Activated T-helper 2 cell treated with anti-CD3 and anti-CD28 coated beads, Interferon-gamma antibody, Interleukin-2, Interleukin-4, amounts not matched to agents 10 μg/mL and 5 μg/mL and 100 μg/mL, durations not matched to agents 14 hours and 24 hours and 36 hours (primary cell): ENCODE measurements at places on chromosomes 2 and 18.

GRCh38 chr2:55229221-55229620, 2.9 kb downstream of the CLHC1 start:
- DNase-seq, result no peak

- no peak for DNase-seq
Measured at GRCh38 chr18:58887613-58887963, 22.9 kb downstream of the ZNF532 start.

DNA sequence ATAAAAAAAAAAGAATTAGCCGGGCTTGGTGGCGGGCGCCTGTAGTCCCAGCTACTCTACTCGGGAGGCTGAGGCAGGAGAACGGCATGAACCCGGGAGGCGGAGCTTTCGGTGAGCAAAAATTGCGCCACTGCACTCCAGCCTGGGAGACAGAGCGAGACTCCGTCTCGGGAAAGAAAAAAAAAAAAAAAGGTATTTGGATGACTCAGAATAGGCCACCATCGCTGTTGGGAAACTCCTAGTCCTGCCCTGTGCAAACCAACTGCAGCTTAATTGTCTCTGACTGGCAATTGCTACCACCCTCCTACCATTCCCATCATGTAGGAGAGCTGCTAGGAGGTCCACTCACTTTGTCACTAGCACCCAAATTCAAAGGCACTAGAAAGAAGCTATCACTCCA, 43.5 kb downstream of the ATP8B1 start:
- no peak for DNase-seq

DNA sequence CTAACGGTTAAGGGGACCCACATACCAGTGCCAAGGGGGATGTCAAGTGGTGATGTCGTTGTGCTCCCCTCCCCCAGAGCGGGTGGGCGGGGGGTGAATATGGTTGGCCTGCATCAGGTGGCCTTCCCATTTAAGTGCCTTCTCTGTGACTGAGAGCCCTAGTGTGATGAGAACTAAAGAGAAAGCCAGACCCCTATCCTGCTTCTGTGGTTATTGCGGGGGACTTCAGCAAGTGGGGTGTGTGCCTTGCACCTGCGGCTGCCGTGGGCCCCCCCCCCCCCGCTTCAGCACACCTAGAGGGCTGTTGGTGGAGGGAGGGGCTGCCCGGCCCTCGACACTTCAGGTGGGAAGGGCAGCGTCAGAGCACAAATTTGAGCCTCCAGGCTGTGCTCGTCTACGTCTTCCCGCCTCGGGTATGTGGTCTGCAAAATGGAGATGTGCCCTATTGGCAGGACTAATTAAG, 6.1 kb downstream of the CTDSP1 start:
- DNase-seq, result no peak

DNA sequence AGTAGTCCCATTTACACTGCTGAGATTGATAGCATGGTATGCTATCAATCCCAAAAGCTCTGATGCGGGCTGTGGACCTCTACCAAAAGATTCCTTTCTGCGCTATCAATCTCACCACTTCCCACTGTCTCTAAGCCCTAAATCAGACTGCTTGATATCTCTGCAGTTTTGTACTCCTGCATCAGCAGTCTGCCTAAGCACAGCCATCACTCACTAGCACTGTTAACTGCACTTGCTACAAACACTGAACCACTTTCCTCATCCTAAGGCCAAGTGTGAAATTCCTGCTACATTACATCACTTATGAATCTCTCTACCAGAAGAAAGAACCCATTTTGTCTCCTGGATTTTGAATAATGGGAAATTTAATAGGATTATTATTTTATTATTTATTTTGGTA, 237.0 kb downstream of the HNMT start:
- DNase-seq, result no peak
